ENCODE measurements at places on chromosomes 1 and 21.
A peak's percentile ranks its signal among the peaks of the same experiment; 100 is the strongest.

- DNase-seq: no peak
Observed at GRCh38 chr1:183323849-183324683, 94.1 kb downstream of the NMNAT2 start.

GRCh38 chr1:221574529-221574928 lies 167.4 kb downstream of the DUSP10 start:
- no peak for DNase-seq

GRCh38 chr1:8349473-8349865 lies 31.6 kb downstream of the SLC45A1 start:
- DNase-seq: no peak

DNA sequence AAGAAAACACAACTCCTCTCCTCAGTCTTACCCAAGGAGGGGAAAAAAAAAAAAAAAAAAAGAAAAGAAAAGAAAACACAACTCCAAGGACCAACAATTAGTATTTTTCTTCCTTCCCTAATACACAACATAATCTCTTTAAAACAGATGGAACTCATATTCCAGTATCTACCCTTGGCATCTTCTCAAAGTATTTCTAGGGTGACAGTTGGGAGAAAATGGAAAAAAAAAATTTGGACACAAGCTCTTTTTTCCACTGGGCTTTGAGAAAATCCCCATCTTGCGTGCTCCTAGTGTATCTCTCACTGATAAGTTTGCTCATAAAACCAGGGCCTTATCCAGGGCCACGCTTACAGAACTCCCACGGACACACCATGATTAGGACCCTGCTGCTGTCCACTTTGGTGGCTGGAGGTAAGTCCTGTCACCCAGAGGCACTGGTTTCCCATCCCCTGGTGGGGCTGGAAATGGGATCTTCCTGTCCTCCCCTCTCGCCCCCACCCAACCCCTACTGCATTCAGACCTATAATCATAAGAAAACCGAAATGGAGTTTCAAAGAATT lies at the start of gene CELA2B:
CELA2B (plus strand) TSS at position 353 of the 563 bp plus-strand sequence; CDS start at position 375, 22 bp downstream.
- DNase-seq: no peak

DNA sequence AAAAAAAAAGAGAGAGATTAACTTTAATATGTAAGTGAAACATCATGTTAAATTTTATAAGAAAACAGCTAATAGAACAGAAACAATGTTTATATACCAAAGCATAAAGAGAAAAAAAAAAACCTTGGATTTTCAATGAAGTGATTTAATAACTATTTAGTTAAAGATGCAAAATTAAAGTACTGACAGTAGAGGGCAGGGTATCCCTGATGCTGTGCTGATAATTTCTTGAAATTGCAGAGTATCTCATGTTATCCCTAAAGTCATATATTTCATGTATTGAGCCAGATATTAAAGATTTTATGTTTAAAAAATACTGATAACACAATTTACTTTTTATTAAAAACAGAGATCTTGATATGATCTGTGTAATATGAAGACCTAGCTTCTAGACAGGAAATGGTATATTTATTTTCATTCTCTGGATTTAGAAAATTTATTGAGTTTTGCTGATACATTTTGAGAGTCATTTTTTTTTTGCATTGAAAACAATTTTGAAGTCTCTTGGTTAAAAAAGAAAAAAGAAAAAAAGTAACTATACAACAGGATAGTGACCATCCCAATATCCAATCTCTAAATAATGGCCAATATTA lies 273.2 kb downstream of the USP25 start:
- DNase-seq: no peak

DNA sequence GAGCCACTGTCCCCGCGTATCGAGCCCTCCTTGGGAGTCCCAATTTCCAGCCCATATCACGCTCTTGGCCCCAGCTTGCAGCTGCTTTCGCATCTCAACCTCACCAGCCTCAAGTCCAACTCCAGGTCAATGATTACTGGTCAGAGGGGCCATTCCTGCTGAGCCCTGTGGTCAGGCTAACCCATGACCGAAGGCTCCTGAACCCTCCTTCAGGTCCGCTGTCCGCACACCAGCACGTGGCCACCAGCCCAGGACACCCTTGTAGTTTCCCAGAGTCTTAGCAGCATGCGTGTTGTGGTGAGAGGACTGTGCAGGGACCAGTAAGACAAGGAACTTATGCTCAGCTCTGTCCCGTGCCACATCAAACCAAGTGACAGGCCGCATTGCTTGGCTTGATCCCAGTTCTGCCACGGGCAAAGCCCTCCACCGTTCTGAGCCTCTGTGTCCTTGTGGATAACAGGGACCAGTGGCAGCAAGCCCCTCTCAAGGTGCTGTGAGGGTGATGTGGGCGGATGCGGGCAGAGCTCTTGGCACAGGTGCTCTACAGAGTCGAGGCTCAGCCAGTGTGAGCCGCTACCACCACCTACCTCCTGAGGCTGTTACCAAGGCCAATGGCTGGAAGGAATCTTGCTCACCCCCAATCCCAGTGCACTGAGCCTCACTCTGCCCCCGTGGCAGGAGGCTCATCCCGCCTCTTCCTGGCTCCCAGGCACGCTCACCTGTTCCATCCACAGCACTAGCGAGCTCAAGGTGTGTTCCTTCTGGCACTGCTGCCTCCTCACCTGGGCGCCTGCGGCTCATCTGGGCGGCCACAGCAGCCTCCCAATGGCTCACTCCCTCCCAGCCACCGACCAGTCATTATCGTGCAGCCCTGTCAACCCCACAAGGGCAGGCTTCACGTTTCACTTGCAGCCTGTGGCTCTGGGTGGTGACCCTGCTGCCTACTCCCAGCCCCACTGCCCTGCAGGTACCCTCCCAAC lies 20.4 kb downstream of the KRTAP10-1 start:
- no peak for DNase-seq

DNA sequence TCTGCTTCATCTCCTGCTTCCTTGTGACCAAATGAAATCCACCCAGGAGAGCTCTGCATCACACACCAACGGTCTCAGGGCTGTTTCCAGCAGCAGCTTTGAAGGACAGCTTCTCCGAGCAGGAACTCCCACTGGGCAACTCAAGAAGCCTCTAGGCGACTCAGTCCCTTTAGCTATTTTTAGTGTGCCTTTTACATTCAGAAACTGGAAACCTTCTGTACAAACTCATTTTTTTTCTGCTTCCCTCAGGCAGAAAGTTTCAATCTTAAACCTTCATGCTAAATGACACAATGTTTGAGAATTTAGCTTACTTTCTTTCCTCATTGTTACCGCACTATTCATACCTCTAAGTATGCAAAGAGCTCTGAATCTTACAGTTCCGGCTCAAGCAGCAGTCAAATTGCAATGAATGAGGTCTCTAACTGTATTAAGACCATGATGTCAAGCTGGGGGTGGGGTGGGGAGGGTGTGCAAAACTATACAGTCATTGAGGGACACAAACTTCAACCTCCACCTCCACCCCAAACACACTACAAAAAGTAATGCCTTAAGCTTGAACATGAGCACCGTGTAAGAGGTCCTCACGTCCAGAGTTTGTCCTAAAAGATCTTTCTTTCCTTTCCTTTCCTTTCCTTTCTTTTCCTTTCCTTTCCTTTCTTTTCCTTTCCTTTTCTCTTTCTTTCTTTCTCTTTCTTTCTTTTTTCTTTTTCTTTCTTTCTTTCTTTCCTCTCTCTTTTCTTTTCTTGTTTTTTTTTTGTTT lies 16.4 kb upstream of the TARBP1 start:
- DNase-seq: peak; percentile 52

GRCh38 chr1:117036018-117036461 lies 24.1 kb upstream of the TTF2 start:
- no peak for DNase-seq

DNA sequence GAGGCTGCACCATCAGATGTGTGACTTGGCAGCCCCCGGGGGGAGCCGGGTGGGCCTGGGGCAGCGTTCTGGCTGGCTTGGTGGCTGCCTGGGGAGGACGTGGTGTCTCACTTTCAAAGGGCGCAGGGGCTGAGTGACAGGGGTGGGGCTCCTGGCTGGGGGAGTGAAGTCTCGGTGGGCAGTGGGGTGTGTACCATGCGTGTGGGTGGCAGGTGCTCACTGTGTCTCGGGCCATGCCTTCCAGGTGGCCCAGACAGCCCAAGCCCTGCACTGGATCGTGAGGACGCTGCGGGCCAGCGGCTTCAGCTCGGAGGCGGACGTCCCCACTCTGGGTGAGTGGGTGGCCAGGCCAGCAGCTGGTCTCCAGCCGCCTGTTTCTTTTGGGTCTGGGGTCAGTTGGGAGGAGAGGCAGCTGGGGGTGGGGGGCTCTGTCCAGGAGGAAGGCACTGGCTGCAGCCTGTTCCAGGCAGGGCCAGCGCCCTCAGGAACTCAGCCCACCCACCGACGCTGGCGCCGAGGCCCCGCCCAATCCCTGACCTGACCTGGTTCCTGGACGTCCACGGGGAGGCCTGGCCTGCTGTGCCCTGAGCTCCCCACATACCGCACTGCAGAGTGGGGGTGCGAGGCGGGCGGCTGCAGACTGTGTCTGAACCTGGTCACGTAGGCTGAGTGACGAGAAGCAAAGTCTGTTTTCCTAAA lies 30.6 kb upstream of the LRRC3 start:
- no peak for DNase-seq

DNA sequence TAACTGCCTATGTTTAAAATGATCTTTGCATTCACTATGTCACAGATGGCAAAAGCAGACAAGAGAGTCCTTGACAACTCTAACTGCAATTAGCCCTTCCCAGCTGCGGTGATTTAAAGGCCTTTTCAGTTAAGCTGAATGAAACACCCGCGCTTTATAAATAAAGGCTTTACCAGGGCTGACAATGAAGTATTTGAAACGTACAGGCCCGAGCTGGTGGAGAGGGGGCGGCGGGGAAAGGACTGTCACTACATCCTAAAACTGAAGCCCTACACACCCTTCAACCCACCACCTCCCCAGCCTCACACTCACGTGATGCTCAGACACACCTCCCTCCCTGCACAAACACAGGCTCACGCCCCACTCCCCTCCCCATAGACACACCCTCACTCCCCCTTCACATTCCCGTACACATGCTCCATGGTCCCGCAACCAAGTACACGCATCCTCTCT lies 45.5 kb downstream of the GRIK3 start:
- DNase-seq: no peak

GRCh38 chr21:42144221-42144620 lies 73.1 kb downstream of the UMODL1 start:
- DNase-seq: no peak

- peak; percentile 67 for DNase-seq
Observed at GRCh38 chr1:185426848-185427247, 109.8 kb upstream of the IVNS1ABP start.

DNA sequence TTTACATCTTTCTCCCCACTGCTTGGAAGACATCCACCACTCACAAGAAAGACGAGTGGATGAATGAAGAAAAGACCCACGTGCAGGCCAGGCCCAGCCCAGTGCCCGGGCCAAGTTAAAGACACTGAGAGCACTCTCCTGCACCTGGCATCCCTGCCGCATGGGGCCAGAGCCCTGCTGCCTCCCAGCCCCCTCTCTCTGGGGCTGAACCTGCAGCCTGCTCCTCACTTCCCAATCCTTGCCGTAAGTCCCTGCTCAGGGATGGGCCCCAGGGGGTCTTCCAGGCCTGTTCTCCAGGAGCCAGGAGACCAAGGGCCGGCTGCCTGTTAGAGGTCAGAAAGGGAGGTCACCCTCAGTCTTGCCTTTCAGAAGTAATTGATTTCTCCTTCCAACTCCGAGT lies 168.5 kb upstream of the ZC3H12A start:
- no peak for DNase-seq

GRCh38 chr1:168466714-168467131 lies 77.1 kb downstream of the XCL2 start:
- DNase-seq: no peak

- DNase-seq: peak; percentile 3
Observed at GRCh38 chr1:174074757-174075156, 52.6 kb upstream of the RC3H1 start.

DNA sequence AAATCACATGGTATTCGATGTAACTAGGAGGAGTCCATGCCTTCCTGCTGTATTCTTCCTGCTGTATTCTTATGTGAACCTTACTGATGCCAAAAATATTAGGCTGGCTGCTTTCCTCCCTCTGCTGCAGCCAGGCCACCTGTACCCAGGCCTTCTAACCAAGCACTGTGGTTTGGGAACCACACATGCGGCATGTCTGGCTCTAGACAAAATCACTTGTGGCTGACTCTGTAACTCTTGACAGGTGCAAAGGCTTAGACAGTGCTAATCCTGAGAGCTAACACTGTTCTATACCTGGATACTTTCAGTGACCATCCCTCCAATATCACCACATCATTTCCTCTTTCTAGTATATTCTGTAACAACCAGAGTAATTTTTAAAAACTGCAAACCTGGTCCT lies 67.7 kb downstream of the PCP4 start:
- no peak for DNase-seq

DNA sequence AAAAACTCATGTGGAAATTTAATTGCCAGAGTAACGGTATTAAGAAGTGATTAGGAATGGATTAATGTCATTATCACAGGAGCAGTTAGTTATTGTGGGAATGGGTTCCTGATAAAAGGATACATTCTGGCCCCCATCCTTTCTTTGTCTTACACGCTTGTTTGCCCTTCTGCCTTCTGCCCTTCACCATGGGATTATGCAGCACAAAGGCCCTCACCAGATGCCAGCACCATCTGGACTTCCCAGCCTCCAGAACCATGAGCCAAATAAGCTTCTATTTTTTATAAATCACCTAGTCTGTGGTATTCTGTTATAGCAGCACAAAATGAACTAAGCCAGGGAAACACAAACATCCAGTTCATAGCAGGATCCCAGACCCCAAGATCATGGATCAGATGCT lies 33.9 kb upstream of the POU2F1 start:
- DNase-seq: no peak

DNA sequence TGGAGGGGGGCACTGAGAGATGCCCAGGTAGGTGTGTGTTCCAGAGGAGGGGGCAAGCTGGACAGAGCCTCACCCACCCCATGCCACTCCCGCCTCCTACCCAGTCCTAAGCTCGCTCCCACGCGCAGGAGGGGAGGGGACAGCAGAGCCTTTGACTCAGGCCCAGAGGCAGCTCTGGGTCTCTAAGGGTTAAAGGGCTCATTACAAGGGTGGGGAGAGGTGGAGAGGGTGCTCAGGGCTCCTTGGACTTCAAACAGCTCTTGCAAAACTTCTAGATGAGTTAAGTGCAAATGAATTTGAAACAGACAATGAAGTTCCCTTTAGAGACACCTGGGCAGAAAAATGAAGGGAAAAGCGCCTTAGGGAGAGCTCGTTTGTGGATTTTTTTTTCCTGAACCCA lies 104.2 kb upstream of the CASZ1 start:
- no peak for DNase-seq

GRCh38 chr1:155717041-155717440 lies 28.1 kb downstream of the DAP3 start:
- no peak for DNase-seq

DNA sequence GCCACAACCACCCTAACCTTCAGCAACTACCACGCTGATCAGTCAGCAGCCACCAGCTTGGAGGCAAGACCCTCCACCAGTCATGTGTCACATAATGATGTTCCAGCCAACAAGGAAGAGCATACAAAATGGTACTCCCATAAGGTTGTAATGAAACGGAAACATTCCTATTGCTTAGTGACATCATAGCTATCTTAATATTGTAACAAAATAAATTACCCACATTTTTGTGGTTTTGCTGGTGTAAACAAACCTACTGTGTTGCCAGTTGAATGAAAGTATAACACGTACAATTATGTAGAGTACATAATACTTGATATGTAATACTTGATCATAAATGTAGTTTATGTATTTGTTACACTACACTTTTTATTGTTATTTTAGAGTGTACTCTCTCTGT lies 1363.2 kb upstream of the ADGRL4 start:
- DNase-seq: no peak

- DNase-seq: no peak
Observed at GRCh38 chr1:78318011-78318410, 172.8 kb upstream of the PTGFR start.
